ELR (cell line): ENCODE measurements at places on chromosomes 7 and 10.

DNA sequence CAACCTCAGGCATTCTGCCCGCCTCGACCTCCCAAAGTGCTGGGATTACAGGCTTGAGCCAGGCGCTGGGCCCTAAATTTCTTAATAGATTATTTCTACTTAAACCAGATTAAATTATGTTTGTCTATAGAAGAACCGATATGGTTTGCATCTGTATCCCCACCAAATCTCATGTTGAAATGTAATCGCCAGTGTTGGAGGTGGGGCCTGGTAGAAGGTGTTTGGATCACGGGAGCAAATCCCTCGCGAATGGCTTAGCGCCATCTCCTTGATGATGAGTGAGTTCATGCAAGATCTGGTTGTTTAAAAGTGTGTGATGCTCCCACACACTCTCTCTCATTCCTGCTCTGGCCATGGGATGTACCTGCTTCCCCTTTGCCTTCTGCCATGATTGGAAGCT is 109.3 kb upstream of the NANOS1 start:
- DNase-seq = no peak

DNA sequence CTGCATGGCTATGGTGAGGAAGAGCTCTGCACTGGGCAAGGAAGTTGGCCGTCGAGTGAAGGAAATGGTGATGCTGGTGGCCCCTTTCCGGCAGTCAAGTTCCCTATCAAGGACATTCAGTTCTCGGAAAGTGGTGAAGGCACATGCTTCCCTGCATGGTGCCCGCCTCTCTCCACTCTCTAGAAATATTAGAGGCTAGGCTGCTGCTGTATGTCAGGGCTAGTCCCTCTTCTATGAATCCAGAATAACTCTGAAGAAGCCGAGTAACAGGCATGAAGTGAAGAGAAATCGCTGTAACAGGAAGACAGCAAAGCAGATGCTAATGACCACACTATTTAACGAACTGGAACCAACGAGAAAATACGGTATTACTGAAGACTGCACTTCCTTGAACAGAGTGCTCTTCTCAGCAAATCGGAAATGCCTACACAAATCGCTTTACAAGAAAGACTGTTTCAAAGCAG is 5.4 kb downstream of the IDI1 start:
- DNase-seq = no peak

DNA sequence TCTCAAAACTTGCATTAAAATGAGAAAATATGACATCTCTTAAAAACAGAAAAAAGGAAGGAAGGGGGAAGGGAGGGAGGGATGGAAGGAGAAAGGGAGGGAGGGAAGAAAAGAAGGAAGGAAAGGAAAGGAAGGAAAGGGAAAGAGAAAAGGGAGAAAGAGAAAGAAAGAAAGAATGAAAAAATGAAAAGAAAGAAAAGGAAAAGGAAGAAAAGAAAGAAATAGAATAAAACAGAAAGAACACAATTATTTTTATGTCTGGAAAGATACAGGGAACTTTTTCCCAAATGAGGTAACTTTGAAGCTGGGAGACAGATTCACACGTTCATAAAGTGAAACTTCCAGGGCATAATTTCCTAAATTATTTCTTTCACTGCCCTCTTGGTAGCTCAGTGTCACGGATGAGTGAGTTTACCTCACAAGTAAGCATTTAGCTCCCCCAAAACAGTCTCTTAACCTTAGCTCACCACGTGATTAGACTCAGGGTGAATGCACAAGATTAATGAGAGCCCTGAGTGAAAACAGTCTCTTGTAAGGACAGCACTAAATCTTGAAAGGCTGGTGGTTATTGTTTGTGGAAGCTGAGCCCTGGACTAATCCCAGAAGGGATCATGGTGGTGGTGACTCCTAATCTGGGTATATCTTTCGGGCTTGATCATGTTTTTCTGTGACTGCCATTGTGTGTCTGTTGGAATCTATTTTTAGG is 74.1 kb upstream of the HDAC9 start:
- DNase-seq = no peak

DNA sequence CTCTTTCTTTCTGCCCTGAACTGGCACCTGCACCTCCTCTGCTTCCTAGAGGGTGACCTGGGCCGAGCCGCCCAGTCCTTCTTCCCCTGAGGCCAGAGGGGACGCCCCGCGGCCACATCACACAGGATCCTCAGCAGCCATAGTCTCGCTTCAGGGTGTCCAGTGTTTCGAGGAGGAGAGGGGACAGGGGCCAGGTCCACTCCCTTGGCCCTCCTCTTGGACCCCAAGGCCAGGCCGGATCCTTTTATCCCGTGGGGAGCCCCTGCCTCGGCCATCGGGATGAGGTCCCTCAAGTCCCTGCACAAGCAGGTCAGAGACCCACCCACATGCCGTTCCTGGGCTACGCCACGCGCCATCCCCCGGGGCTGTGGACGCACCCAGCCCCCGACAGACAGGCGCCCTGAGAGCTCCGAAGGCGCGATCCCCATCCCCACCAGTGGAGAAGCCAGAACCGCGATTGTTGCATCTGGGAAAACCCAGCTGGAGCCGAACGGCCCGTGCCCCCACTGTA is 3.6 kb downstream of the BHLHA15 start:
- DNase-seq = no peak

DNA sequence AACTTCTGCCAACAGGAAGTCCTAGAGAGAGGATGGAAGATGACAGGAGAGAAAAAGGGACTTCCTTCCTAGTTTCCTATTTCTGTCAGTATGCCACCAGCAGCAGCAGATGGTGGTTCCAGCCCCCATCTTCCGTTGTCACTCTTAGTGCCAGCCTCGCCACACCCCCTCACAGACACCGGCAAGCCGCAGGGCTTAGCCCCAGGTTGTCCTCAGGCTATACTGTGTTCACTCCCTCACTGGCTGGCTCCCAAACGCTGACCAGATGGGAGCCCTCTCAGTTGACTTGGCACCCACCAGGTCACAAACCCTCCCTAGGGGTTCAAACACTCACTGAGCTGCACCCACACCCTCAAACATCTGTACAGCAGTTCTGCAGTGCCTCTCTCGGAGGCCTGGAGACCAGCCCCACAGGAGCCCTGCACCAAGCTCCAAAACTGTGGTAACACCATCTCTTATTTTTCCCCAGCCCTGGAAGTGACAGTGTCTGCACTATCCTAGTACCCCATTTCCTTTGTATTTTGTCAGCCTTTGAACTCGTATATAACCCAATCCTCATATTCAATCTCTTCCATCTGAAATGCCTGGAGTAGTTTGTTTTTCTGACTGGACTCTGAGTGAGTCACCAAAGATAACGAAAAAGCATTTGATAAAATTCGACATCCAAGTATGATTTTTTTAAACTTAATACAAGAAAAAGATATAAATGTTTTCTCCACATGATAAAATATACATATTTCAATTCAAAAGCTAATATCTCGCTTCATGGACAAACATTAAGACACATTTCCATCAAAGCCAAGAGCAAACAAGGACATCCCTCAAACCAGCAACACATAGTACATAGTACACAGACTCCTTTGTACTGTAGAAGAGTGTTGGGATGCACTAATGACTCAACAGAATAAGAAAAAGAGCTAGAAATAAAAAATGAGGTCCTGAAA is 34.5 kb downstream of the SMURF1 start:
- peak; percentile 57 for DNase-seq

- DNase-seq = no peak
Observed at GRCh38 chr10:1538121-1538520, 199.2 kb downstream of the ADARB2 start.

GRCh38 chr7:159020987-159021386 is 123.7 kb downstream of the VIPR2 start:
- no peak for DNase-seq

- peak; percentile 46 for DNase-seq
Observed at GRCh38 chr10:52216852-52217251, 97.2 kb upstream of the DKK1 start.

DNA sequence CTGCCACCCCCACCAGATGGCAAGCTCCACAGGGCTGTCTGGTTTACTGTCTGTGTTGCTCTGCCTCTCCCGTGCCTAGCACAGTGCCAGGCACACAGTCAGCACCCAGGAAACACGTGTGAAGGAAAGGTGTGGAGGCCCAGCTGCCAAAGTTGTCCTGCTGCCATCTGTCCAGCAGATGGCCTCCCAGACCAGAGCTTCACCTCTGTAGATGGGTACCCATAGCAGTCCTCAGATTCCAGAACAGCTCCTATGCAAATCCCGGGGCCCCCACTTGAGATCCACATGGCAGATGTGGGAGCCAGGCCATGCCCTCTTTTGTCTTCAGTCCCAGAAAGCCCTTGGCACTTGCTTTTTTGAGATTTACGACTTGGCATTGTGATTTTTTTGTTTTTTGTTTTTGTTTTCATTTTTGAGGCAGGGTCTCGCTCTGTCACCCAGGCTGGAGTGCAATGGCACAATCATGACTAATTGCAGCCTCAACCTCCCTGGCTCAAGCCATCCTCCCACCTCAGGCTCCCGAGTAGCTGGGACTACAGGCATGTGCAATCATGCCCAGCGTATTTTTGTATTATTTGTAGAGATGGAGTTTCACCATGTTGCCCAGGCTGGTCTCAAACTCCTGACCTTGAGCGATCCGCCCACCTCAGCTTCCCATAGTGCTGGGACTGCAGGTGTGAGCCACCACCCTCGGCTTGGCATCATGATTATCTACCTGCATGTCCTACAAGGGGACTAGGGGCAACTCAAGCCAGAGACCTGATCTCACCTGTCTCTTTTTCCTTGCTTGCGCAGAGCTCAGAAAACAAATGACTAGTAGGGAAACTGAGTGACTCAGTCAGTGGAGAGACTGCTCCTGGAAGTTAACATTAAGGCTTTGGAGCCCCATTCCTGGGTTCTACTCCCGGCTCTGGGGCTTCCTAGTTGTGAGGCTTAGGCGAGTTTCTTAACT is 16.9 kb upstream of the PALD1 start:
- peak; percentile 73 for DNase-seq

DNA sequence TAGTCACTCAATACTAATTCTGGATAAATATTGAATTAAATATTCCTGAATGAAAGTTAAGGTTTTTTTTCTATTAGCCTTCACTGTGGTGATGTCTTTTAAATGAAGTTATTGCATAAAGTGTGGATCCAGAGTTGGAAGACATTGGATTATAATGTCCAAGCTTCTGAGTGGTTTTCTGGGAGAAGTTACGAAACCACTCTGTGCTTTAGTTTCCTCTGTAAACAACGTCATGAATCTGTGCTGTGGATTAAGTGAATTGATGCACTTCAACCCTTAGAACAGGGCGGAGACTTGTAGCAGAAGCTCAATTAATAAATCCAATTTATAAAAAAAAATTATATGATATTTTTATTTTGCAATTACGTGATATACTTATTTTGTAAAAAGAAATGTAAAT is 271.7 kb downstream of the BICC1 start:
- no peak for DNase-seq

- DNase-seq = no peak
Observed at GRCh38 chr7:40733578-40733977, 598.8 kb downstream of the SUGCT start.

- no peak for DNase-seq
Observed at GRCh38 chr10:89037096-89037495, 46.5 kb downstream of the FAS start.

- DNase-seq = no peak
Observed at GRCh38 chr7:142468871-142469665, 211.2 kb upstream of the PRSS58 start.
